Temporal lobe (tissue), 4 donors: ENCODE measurements at places on chromosomes 4 and X. TPM values are rescaled to one million over a fixed set of nuclear protein-coding genes. Genes with fewer than 3 reads are reported as not detected.

SH3RF1 gene
- 11.1 TPM for total RNA-seq

MMRN1 gene
- 2.7 TPM for total RNA-seq

ZFP92 gene
- total RNA-seq: 0.98 TPM

CHIC1 gene
- total RNA-seq: 12.0 TPM

ZXDB gene
- total RNA-seq: 16.5 TPM

AKAP14 gene
- not detected for total RNA-seq

HTRA3 gene
- 2.0 TPM for total RNA-seq

GSX2 gene
- 1.7 TPM for total RNA-seq

AREG gene
- total RNA-seq: 0.25 TPM

TMEM175 gene
- total RNA-seq: 22.6 TPM

DRD5 gene
- total RNA-seq: 0.74 TPM

ZCCHC18 gene
- total RNA-seq: 21.6 TPM
